ENCODE measurements at places on chromosomes 5 and 9. TPM values are rescaled to one million over a fixed set of nuclear protein-coding genes. Genes with fewer than 3 reads are reported as not detected.

GRCh38 chr5:149141224-149141956, at the start of gene ABLIM3:
ABLIM3 (plus strand) TSS chr5:149141493; CDS start chr5:149142096, 603 bp downstream.
- H3K36me3 ChIP-seq: no peaks in the 10 kb centered on the region
- peak within 1 kb of the TSS; percentile 86 for H3K27ac ChIP-seq
- peak; percentile 49 for DNase-seq

GRCh38 chr5:156380848-156381247, 53.9 kb downstream of the SGCD start:
- H3K27me3 ChIP-seq: no peaks in the 10 kb centered on the region
- H3K27ac ChIP-seq: peak overlapping the region; percentile 62
- no peak overlapping the region for H3K4me3 ChIP-seq

Gene AJM1
- 5.2 TPM for total RNA-seq

GRCh38 chr5:140037012-140037411, 6.1 kb downstream of the NRG2 start:
- no peak overlapping the region for H3K27ac ChIP-seq
- DNase-seq: no peak

- no peaks in the 10 kb centered on the region for H3K4me1 ChIP-seq
- H3K27ac ChIP-seq: no peak overlapping the region
- H3K27me3 ChIP-seq: no peaks in the 10 kb centered on the region
Observed at GRCh38 chr5:88583471-88583870, 299.5 kb downstream of the MEF2C start.

- DNase-seq: peak; percentile 70
- peak overlapping the region; percentile 60 for H3K27ac ChIP-seq
Observed at GRCh38 chr9:132673355-132673754, 3.1 kb downstream of the GTF3C4 start.

Gene CKMT2
- not detected for total RNA-seq

- peaks cover 33% of the 10 kb centered on the region for H3K27me3 ChIP-seq
- H3K36me3 ChIP-seq: no peaks in the 10 kb centered on the region
- no peak overlapping the region for H3K4me3 ChIP-seq
- no peak for DNase-seq
Observed at GRCh38 chr5:80033513-80033912, 1.6 kb upstream of the THBS4 start.

Gene C5
- 1.0 TPM for total RNA-seq

GRCh38 chr5:84191281-84191680, 193.4 kb downstream of the EDIL3 start:
- H3K4me1 ChIP-seq: no peaks in the 10 kb centered on the region
- no peaks in the 10 kb centered on the region for H3K27me3 ChIP-seq
- no peak overlapping the region for H3K4me3 ChIP-seq
- no peaks in the 10 kb centered on the region for H3K36me3 ChIP-seq

DNA sequence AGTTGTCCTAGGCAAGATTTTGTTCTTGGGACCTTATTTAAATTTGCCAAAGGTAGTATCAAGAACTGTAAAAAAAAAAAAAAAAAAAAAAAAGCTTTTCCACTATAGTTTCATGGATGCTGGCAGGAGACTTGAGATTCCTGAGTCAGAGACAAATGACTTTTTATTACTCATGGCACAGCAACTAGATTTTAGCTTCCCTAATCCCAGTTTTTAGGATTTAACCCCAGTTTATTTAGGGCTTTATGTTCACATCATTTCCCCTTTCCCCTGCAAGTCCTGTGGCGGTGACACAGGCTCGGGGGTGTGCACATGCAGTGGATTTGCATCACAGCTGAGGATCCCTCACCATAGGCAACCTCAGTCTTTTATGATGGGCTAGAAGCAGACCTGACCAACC, 144.9 kb downstream of the GOLPH3 start:
- peak overlapping the region; percentile 66 for H3K4me3 ChIP-seq
- no peaks in the 10 kb centered on the region for H3K27me3 ChIP-seq
- peaks cover 79% of the 10 kb centered on the region for H3K4me1 ChIP-seq
- no peaks in the 10 kb centered on the region for H3K36me3 ChIP-seq
- H3K27ac ChIP-seq: peak overlapping the region; percentile 89

Gene MZB1
- not detected for total RNA-seq

DNA sequence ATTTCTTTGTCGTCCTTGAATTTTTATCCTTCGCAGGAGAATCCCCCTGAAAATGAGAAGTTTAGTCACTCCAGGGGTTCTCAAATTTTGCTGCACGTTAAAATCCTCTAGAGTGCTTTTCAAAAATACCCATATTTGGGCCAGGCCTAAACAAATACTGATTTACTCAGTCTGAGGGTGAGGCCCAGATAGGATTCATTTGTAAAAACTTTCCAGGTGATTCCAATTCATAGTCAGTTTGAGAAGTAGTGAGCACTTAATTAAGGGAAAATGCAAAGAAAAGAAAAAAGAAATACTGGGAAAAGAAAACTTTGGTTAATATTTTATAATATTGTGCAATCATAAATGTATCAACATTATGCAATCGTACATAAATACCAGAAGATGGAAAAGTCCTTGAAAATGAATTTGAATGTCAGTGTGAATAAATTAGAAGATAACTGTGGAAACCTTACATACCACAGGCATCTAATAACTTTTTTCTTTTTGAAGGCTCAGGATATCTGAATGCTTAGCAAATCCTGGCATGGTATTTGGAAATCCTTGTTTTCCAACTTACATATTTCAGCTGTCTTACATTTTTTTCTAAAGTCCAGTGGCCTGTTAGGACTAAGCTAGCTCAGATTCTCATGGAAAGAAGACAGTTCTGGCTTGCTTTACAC, 116.5 kb upstream of the DAPK1 start:
- peaks cover 5% of the 10 kb centered on the region for H3K27me3 ChIP-seq
- no peak overlapping the region for H3K27ac ChIP-seq
- H3K4me3 ChIP-seq: no peak overlapping the region
- peaks cover 10% of the 10 kb centered on the region for H3K4me1 ChIP-seq
- H3K36me3 ChIP-seq: peaks cover 5% of the 10 kb centered on the region
- DNase-seq: peak; percentile 60
